Right renal pelvis (tissue), 4 donors: ENCODE measurements at places on chromosomes 12 and 14. TPM values are rescaled to one million over a fixed set of nuclear protein-coding genes. Genes with fewer than 3 reads are reported as not detected.

DNA sequence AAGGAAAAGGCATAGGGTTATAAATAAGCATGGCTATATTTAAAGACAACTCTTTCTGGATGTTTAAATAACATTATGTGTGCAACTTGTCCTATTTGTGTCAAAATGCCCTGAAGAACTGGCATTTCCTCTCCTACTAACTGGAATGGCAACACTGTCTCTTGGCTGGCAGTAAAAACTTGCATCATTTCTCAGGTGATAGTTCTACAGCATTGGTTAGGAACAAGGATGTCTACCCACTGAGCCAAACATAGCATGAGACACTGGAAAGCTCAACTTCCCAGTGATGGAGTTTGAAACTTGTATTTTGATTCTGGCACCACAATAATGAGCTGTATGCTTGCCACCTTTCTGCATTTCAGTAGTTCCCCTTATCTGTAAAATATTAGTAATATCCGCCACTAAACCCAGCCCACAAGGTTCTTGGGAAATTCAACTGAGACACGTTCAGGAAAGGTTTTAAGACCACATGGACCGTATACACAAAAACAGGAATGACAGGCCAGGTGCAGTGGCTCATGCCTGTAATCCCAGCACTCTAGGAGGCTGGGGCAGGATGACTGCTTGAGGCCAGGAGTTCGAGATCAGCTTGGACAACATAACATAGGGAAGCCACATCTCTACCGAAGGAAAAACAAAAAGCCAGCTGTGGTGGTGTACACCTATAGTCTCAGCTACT lies 5.1 kb downstream of the SLC38A2 start:
- DNase-seq: no peak

- DNase-seq: no peak
Observed at GRCh38 chr12:71947645-71948105, 9.0 kb downstream of the TPH2 start.

GRCh38 chr12:126337556-126338441 lies 1272.6 kb downstream of the AACS start:
- no peak for DNase-seq

GRCh38 chr12:87529413-87529812 lies 499.8 kb downstream of the C12orf50 start:
- no peak for DNase-seq

Gene HOXC4
- polyA plus RNA-seq: 52.4 TPM

Gene ENDOU
- 0.41 TPM for polyA plus RNA-seq

Gene IL22
- polyA plus RNA-seq: not detected

DNA sequence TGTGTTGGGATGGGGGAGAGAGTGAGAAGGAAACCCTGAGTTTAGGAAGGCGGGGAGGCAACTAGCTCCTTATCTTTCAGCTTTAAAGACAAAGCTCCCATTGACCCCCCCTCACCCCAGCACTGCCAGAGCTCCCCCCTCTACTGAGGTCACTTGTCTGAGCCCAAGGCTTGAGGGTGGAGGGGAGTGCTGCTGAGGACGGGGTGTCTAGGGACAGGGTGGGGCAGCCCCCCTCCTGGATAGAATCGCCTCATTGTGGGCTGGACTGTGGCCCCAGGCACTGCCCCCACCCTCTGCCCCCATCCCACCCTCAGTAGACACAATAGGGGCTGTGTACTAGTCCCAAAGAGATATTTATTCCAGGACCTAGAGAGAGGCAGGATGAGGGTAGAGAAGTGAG lies 3.0 kb downstream of the ERBB3 start:
- DNase-seq: no peak

GRCh38 chr14:61388976-61389576 lies 67.7 kb downstream of the PRKCH start:
- DNase-seq: no peak

- no peak for DNase-seq
Observed at GRCh38 chr12:52600071-52600470, 1.2 kb downstream of the KRT72 start.
